ENCODE measurements at places on chromosomes 16 and 17. TPM values are rescaled to one million over a fixed set of nuclear protein-coding genes. Genes with fewer than 3 reads are reported as not detected.

Gene CA5A
- not detected for total RNA-seq

Gene TNFRSF13B
- not detected for total RNA-seq

Gene CMIP
- total RNA-seq = 18.5 TPM

Gene TP53
- 70.1 TPM for total RNA-seq

Gene HOXB5
- under 0.01 TPM for total RNA-seq

Gene GDPD3
- total RNA-seq = 0.32 TPM
